ENCODE measurements at places on chromosomes 2 and 18. TPM values are rescaled to one million over a fixed set of nuclear protein-coding genes. Genes with fewer than 3 reads are reported as not detected.

MYCN gene
- total RNA-seq: not detected

METTL21A gene
- 13.5 TPM for total RNA-seq

SPC25 gene
- 3.5 TPM for total RNA-seq

OTOS gene
- not detected for total RNA-seq

PRADC1 gene
- total RNA-seq: 9.5 TPM

LMAN1 gene
- total RNA-seq: 227 TPM

MCEE gene
- 14.9 TPM for total RNA-seq

STAT4 gene
- total RNA-seq: 1.4 TPM

RNU2-63P gene
- total RNA-seq: 9.1 TPM

FOXD4L1 gene
- 0.63 TPM for total RNA-seq

IL36G gene
- total RNA-seq: not detected

RAX gene
- not detected for total RNA-seq

PIEZO2 gene
- 0.49 TPM for total RNA-seq

RBKS gene
- total RNA-seq: 9.9 TPM

ZC3H15 gene
- 98.8 TPM for total RNA-seq

DAW1 gene
- total RNA-seq: 1.1 TPM

LIMS4 gene
- total RNA-seq: 1.5 TPM

UGT1A10 gene
- not detected for total RNA-seq

HOXD13 gene
- total RNA-seq: not detected

QPCT gene
- not detected for total RNA-seq

CNTNAP5 gene
- not detected for total RNA-seq

All from MCF 10A (cell line).